ENCODE measurements at places on chromosomes 12 and 14. TPM values are rescaled to one million over a fixed set of nuclear protein-coding genes. Genes with fewer than 3 reads are reported as not detected.

CLEC4A gene
- 0.45 TPM for total RNA-seq

TTC6 gene
- total RNA-seq: 0.36 TPM

- peak; percentile 58 for DNase-seq
These were observed 42.7 kb downstream of the CDC42BPB start for GRCh38 chr14:103014466-103015228.

DNA sequence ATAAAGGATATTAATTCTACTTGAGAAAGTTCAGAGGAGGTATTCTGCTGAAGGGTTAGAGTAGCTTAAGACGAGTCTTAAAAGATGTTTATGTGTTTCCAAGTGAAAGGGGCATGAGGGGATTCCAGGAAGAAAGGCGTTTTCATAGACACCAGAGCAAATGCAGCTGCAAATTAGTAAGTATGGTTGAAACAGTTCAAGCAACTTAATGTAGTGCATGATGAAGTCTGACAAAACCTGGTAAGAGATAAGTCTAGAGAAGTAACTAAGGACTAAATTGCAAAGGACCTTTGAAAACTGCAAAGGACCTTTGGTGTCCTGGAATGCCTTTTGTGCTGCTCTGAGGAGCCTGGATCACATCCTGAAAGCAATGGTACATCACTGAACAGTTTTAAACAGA is 11.5 kb downstream of the LUM start:
- no peak for DNase-seq

VWF gene
- total RNA-seq: 1.4 TPM

KRT73 gene
- not detected for total RNA-seq

DNA sequence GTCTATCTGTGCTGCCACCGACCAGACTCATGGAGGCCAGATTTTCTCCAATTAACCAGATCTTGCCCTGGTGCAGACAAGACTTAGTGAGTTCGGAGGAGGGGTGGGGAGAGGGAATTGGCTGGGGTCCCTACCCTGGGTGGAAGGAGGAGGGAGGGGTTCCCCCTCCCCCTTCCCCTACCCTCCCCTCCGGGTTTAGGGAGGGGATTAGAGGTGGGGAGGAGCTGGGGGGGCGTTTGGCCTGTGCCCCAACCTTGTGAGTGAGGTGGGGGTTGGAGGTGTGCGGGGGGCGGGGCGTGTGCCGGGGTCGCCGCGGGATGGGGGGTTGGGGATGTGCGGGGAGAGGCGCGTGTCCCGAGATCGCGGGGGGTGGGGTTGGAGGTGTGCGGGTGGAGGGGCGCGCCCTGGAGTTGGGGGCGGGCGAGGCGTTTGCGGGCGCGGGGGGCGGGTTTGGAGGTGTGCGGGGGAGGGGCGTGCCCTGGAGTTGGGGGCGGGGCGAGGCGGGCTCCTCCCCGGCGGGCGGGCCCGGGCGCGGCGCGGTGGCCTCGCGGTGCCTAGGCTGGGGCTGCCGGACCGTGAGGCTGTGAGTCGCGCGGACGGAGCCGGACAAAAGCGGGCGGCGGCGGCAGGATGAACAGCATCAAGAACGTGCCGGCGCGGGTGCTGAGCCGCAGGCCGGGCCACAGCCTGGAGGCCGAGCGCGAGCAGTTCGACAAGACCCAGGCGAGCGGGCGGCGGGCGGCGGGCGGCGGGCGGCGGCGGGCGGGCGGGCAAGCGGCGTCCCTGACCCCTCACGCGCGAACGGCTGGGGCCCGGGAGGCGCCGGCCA is at the start of gene HIP1R:
TSS of gene HIP1R (plus strand) at position 537 of the 829 bp plus-strand sequence. CDS start at position 631, 94 bp downstream.
- no peak for DNase-seq

GRCh38 chr12:120722784-120723183 is 2.8 kb upstream of the ACADS start:
- no peak for DNase-seq

DNA sequence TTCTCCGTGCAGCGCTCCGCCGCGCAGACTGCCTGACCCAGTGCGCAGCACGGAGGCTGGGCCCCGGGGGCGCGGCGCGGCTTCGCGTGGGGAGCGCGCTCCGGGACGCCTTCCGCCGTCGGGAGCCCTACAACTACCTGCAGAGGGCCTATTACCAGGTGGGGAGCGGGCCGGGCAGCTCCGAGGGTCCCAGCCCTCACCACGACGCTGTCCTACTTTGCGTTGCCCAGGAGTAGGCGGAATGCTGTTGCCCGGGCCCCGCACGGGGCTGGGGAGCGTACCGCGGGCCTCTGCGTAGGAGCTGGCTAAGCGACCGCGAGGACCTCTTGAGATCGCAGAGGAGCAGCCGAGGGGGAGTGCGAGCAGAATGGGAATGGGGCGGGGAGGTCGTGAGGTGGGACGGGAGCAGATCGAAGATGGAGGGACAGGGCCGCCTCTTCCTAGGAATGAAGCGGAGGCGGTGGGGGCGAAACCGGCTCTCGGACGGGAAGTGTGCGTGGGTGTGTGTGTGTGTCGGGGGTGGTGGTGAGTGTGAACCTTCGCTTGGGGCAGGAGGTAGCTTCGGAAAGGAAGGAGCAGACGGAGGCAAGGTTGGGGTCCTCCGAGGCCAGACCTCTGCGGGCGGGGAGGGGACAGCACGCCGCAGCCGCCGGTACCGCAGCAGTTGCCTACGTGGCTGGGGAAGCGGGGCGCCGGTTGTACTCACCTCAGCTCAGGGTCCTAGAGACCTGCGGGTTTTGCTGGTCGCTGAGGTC is 751 bp downstream of the P3H3 start:
- peak; percentile 51 for DNase-seq

DNA sequence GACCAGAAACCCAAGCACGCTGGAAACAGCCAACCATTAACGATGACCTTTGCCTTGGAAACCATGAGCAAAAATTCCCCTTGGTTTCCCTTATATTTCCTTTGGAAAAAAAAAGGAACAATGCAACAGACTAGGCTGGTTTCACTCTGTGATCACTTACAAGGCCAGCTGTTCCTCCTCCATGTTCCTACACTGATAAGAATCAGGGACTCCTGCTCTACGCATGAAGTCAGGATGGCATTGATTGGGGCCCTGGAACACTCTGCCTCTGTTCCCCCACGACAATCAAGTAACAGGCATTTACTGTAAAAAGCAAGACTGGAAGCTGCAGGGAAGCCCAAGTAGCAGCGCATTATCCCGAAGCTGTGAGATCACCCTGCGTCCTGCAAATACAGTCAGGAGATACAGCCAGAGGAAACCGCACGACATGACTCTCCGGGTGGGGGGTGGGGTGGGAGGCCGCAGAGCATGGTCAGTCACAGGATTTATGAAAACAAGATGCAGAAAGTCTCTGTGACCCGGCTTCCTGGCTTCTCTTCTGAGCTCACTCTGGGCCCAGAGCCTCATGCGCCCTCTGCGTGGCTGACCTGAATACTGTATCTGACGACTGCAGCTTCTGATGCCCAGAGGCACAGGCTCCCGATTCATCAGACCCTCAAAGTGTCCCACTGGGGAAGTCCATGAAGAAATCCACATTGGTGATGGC is 31.1 kb downstream of the SSH1 start:
- DNase-seq: peak; percentile 96

GRCh38 chr14:29752221-29752923 is 175.3 kb downstream of the PRKD1 start:
- no peak for DNase-seq

- no peak for DNase-seq
These were observed 58.6 kb downstream of the VWF start for GRCh38 chr12:6065863-6066199.

GRCh38 chr14:35286003-35286600 is 6.1 kb upstream of the PSMA6 start:
- DNase-seq: no peak

DNA sequence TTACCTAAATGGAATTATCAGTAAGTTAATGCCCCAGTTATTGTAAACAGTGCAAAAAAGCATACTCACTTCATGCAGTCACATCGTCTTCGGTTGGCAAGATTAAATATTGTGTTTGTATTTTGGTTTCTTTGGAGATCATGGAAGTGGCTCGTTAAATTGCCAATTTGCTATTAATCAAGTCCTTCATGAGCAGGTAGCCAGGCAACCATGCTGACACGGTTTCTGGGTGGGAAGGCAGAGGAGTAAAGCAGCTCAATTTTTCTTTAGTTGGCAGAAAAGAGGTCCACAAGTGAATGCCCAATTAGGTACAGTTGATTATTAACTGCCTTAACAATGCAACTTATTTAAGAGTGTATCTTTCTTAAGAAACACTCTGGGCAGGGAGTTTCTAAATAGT is 43.9 kb downstream of the PPP4R3A start:
- no peak for DNase-seq

CEBPE gene
- total RNA-seq: not detected

DNA sequence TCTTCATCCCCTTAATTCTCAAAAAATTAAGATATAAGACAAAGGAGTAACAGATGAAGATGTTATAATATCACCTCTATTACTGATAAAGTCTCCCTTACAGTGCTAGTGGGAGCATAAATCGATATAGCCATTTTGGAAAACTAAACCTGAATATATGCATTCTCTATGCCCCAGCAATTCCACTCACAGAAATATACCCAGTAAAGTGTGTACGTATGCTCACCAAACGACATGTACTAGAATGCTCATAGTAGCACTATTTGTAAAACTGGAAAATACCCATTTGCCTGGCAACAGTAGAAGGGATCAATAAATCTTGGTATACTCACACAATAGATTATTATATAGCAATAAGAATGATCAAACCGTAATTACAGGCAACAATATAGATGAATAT is 44.0 kb upstream of the HIF1A start:
- DNase-seq: no peak

GRCh38 chr14:26328791-26329190 is 269.0 kb downstream of the NOVA1 start:
- DNase-seq: no peak

- no peak for DNase-seq
These were observed 580.2 kb downstream of the MED13L start for GRCh38 chr12:115697340-115697739.

- no peak for DNase-seq
These were observed 28.9 kb upstream of the EGLN3 start for GRCh38 chr14:33979613-33980276.

DNA sequence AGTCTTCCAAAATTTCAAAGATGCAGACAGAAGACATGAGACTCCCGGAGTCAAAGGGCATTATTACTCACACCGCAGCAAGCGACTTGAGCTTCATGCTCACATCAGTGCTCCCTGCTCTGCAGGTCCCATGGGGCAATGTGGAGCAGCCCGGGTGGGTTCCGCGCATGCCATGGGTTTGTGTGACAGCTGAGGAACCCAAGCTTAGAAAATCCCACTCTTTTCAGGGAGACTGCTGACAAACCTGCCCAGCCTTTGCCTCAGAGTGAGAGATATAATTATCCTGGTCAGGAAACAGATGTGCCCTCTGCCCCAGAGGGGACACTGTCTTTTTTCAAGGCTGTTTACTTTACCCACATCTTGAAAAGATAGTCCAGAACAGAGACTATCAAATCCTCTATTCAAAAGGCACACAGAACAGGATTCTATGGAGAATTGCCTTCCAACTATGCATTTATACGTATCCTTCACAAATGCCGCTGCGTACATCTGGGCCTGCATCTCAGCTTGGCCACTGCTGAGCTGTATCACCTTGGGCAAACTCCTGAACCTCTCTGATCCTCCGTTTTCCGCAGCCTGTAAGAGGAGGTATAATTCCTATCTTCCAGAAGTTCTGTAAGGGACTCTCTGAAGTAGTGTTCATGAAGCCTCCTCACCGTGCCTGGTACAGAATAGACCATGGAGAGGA is 16.0 kb downstream of the C14orf132 start:
- no peak for DNase-seq

DNA sequence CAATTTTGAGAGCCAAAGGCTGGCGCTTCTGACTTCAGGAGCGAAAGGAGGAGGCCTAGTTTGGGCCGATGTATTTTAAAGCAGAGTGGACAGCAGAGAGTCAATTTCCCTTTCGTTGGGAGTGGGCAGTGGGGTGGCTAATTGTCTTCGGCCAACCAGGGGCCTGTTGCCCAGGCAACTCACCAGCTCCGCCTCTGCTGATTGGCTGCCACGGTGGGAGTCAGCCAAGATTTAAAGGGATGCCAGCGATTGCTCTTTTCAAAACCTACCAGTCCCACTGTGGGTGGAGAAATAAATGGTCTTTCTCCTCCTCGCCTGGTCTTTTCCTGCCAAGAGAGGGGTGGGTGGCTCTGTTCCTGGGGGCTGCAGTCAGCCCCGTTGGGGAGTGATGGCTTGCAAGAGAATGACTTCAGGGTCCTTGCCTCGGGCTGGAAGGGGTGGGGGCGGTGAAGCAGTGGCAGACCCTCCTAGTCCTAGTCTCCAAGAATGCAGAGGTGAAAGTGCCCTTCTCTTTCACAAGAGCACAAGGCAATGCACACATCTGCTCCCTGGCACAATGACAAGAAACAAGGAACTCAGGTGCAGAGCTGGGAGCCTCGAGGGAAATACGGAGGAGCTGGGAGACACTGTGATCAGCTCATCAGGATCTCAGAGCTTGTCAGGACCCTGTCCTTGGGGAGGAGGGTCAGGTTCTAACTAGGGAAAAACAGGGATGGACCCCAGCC is 37.7 kb downstream of the RASAL1 start:
- peak; percentile 49 for DNase-seq

- no peak for DNase-seq
These were observed 33.2 kb downstream of the SAMD4A start for GRCh38 chr14:54599966-54600716.

DNA sequence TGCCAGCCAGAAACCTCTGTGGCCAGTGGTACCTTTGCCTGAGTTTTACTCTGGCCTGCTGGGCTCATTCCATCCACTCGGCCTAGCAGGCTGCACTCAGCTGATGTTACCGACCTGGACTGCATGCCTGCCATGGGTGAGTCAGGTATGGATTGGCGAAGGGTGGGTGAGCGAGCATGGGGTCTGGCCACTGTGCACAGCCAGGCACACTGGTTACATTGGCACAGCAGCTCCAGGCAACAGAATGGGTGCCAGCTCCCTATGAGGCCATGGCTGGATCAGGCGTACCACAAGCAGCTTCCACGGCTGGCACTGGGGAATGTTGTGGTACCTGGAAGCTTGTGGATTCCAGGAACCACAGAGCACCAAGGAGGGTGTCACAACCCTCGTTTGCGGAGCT is 685.7 kb downstream of the SLC16A7 start:
- DNase-seq: no peak

RHEBL1 gene
- 0.25 TPM for total RNA-seq

DNA sequence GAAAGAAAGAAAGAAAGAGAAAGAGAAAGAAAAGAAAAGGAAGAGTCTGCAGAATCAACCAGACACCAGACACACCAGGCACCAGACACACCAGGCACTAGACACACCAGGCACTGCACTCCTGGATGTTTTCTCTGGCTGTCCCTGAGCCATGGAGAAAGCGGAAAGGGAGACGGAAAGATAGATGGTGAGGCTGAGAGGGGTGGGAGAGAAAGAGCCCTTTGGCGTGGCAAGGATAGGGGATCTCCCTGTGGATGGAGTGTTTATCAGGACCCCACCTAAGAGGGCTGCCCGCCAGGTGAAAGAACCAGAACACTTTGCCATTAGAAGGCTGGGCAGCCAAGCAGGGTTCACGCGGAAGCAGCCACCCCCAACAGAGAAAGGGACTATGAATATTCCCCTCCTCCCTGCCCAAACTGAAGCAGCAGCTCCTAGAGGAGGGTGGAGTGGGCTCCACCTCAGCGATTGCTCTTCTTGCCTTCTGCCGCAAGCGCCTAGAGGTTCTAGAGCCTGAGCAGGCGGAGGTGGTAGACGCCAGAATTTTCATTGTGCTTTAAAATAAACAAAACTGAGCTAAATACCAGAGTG is 13.4 kb downstream of the ST8SIA1 start:
- no peak for DNase-seq

- peak; percentile 1 for DNase-seq
These were observed 709.0 kb upstream of the FOXG1 start for GRCh38 chr14:28057359-28058296.
